Muscle of leg (tissue), 16 donors: ENCODE measurements at places on chromosomes 6 and 20. TPM values are rescaled to one million over a fixed set of nuclear protein-coding genes. Genes with fewer than 3 reads are reported as not detected.

FOXC1 gene
- total RNA-seq, result 1.2 TPM

NFKBIL1 gene
- total RNA-seq, result 19.1 TPM

RBM24 gene
- 157 TPM for total RNA-seq

ATF6B gene
- 11.7 TPM for total RNA-seq

GRCh38 chr20:36421641-36422040 is 115.5 kb downstream of the DLGAP4 start:
- DNase-seq, result no peak
- H3K27me3 ChIP-seq, result peaks cover 2% of the 10 kb centered on the region
- no peak overlapping the region for H3K4me3 ChIP-seq
- H3K27ac ChIP-seq, result no peak overlapping the region

DNA sequence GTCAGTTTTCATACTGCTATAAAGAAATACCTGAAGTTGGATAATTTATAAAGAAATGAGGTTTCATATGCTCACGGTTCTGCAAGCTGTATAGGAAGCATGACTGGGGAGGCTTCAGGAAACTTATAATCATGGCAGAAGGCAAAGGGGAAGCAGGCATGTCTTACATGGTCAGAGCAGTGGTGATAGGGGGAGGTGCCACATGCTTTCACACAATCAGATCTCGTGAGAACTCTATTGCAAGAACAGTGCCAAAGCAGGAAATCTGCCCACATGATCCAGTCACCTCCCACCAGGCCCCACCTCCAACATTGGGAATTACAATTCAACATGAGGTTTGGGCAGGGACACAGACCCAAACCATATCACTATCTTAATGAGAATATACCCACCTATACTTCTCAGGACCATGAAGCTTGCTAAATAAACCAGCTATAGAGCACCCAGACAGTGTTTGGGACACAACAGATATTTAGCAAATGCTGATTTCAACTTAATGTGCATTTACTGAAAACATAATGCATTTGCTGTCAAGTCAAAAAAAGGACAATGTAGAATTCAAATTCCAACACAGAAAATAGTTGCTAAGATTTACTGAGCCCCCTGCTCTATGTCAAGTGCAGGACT is 63.8 kb downstream of the TNFRSF21 start:
- H3K36me3 ChIP-seq, result no peaks in the 10 kb centered on the region
- no peak for DNase-seq
- H3K4me3 ChIP-seq, result no peak overlapping the region
- H3K27ac ChIP-seq, result no peak overlapping the region
- peaks cover 26% of the 10 kb centered on the region for H3K4me1 ChIP-seq

DNA sequence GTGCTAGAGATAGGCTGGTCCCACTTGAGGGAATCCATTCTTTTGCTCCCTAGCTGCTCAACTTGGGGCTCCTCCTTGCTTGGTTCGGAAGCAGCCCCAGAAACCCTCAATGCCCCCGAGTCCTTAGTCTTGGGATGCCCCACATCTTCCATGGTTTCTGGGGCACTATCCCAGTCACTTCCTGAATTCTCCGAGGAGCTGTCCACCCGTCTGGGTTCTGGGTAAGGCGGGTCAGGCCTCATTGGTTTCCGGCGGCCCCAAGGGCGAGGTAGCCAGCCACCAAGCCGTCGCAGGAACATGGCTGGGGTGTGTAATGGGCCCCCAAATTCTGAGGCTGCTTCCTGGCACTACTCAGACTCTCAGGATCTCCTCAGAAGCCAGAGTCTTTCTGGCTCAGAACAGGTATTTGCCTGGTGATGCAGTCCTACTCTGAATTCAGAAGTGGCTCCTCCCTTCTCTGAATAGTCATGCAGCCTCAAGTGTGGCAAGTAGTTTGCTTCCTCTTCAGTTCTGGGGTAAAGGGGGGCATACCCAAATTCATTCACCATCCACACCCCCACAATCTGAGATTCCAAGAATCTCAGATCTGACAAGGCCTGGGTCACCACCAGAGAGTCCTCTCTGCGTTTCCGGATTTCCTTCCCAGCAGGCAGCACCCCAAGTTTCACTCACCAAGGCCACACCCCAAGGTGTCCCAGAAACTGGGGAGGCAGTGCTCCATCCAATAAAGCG is 763 bp downstream of the C6orf47 start:
- peak overlapping the region; percentile 90 for H3K27ac ChIP-seq
- peaks cover 39% of the 10 kb centered on the region for H3K4me1 ChIP-seq
- peak overlapping the region; percentile 72 for H3K4me3 ChIP-seq
- peaks cover 46% of the 10 kb centered on the region for H3K36me3 ChIP-seq
- no peaks in the 10 kb centered on the region for H3K27me3 ChIP-seq

DNA sequence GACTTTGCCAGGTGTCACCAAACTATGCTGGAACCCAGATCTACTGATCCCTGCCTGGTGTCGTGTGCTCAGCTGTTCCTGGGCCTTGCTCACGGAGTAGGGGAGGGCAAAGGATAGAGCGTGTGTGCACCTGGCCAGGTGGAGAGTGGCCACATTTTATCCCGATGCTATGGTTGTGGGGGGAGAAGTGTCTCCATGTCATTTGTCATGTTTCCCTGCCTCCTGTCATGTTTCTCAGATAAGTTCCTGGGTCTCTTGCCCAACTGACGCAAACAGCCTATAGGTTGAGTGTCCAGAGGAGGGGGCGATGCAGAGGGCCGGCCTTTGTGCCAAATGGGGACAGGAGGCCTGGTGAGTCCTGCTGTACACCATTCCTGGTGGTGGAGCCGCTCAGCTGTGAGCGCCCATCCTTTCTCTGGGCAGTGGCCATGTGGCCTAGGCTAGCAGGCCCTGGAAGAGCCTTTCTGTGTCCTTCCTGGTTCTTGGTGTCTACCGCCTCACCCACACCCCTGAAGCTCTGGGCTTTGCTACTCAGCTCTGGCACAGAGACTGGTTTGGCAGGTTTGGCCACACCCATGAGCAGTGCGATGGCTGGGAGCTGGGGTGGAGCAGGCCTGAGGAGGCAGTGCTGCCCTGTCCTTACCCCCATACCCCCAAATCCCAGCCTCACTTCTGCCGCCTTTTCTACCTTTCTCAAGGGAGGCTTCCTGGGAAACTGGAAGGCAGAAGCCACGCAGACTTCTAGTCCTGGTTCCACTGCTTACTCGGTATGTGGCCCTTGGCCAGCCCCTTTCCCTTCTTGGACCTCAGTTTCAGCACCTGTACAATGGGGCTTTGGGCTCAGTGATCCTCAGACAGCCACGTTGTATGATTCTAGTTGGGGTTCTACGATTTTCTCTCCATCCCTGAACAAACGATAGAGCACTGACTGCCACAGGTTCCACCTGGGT is 32.3 kb upstream of the EPB41L1 start:
- no peak overlapping the region for H3K27ac ChIP-seq
- no peak overlapping the region for H3K4me3 ChIP-seq

DNA sequence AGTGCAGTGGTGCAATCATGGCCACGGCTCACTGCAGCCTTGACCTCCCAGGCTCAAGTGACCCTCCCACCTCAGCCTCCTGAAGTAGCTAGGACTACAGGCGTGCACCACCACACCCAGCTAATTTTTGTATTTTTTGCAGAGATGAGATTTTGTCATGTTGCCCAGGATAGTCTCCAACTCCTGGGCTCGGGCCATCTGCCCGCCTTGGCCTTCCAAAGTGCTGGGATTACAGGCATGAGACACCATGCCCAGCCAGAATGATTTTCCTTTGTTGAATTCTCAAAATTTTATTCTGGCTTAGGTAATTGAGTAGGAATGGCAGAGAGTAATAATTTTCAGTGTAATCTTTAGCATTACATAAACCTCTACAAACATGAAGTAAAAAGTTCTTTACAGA is 37.1 kb downstream of the SLC16A10 start:
- H3K4me1 ChIP-seq, result peaks cover 11% of the 10 kb centered on the region
- H3K4me3 ChIP-seq, result no peak overlapping the region
- H3K27ac ChIP-seq, result no peak overlapping the region
- H3K36me3 ChIP-seq, result no peaks in the 10 kb centered on the region
- H3K27me3 ChIP-seq, result no peaks in the 10 kb centered on the region
